MV-4-11 (cell line): ENCODE measurements at places on chromosomes 7 and 10.

GRCh38 chr7:137818036-137818435, 28.7 kb downstream of the DGKI start:
- DNase-seq = no peak

DNA sequence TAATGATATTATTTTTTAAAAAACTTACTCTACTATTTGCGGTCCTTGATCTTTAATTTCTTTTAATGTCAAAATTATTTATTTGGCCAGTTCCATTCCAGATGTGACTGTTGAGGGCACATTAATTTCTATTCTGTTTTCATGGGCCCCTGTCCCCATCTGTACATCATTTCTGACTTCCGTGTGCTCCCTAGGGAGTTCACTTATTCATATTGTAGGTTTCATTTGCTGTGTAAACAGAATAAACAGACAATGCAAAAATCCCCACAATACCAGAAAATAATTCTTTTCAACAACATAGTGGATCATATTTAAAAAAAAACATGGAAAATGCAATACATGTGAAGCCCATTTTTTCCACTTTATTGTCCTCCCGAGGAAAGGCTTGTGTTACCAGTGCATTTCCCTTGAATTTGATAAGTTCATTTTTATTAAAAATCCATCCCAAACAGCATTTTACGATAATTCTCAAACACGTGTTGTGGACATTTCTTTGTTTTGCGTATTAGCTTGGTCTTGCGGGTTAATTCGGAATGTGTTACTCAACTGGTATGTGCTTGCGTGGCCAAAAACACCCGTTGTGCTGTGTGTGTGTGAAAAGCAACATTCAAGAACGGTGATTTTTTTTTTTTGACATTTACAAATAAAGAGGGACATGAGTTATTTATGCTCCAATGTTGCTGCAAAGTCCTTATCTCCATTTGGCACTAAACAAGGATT, 138.4 kb downstream of the MGMT start:
- no peak for DNase-seq

GRCh38 chr7:24349339-24349738, 65.3 kb downstream of the NPY start:
- no peak for DNase-seq

DNA sequence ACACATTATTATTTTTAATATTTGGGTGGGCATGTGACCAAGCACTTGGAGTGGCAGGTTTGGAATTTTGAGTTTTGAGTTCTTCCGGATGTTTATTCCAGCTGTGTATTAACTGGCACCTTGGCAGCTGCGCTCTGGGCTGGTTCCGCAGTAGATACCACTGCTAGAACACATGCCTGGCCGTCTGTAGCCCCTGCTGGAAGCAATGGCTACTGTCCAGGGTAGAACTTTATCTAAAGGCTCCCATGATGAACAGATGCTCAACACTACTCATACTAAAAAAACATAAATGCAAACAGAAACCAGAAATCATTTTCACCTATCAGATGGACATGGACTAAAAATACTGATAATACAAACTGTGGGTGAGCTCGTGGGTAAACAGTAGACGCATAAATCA, 19.4 kb upstream of the SH3PXD2A start:
- DNase-seq = no peak

GRCh38 chr7:79361214-79361613, 92.3 kb downstream of the MAGI2 start:
- no peak for DNase-seq

GRCh38 chr10:17814973-17815372, 5.8 kb downstream of the MRC1 start:
- DNase-seq = no peak

GRCh38 chr10:133309720-133310398, 1.1 kb downstream of the ZNF511 start:
- no peak for DNase-seq

GRCh38 chr10:62817121-62817765, 1.1 kb upstream of the EGR2 start:
- no peak for DNase-seq

DNA sequence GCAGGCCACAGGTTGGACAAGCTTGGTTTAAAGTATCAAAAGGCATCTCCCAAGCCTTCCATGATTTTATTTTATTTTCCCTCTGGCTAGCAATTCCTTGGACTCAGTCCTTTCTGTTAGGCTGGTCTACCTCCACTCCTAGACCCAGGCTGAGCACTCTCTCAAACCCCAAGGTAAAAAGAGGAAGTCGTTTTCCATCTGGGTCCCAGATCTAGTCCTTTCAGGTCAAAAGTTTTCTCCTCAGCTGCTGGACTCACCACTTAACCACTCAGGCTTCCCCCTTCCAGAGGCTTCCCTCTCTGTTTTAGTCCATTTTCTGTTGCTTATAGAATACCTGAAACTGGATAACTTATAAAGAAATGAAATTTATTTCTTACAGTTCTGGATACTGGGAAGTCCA, 252.3 kb upstream of the MKLN1 start:
- peak; percentile 56 for DNase-seq

- DNase-seq = no peak
These were observed 116.6 kb upstream of the LANCL2 start for GRCh38 chr7:55248526-55248925.

- no peak for DNase-seq
These were observed 1.4 kb upstream of the DHTKD1 start for GRCh38 chr10:12067336-12067735.

DNA sequence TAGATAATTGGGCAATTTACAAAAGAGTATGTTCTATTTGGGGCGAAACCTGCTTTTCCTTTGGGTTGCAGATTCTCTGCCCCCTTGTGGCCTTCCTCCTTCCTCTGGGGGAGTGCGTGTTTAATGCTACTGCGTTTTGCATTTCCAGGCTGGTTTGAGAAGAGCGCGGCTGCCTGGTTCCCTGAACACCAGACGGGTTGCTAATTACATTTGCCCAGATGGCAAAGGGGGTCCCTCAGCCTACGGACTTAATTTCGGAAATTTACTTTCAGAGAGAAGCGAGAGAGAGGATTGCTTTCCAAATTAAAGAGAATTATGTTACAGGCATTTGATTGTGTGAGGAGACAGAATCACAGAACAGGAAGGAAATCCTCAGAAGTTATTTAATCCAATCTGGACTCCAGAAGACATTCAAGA, 91.9 kb upstream of the JAZF1 start:
- peak; percentile 16 for DNase-seq

DNA sequence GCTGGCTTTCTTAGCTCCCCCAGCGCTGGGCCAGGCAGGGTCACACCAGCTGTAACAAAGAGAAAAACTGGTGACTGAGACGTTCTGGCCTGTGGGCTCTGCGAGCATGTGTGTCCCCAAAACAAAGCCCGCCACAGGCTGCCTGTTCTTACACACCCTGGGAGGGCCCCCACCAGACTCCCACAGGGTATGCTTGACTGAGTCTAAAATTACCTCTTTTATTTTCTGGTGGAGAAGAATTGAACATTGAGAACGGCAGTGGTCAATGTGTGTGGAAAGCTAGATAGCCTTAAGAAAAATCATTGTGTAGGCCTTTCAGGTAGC, 808 bp downstream of the C10orf71 start:
- no peak for DNase-seq

DNA sequence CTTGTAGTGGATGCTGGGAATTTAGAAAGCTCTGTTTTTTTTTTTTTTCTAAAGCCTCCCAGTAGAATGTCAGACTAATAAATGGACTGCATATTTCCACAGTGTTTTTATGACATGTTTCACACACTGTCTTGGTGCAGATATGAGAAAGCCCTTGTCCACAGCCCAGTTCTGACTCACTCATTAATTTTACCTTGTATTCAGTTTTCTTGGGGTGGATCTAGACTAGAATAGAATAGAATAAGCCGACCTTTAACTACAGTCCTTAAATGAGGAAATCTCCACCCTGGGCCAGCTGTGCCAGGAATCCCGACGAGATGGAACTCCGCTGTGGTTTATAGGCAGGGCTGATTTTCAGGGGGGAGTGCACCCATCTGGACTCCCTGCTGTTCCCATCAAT, 274.7 kb downstream of the NRG3 start:
- no peak for DNase-seq

DNA sequence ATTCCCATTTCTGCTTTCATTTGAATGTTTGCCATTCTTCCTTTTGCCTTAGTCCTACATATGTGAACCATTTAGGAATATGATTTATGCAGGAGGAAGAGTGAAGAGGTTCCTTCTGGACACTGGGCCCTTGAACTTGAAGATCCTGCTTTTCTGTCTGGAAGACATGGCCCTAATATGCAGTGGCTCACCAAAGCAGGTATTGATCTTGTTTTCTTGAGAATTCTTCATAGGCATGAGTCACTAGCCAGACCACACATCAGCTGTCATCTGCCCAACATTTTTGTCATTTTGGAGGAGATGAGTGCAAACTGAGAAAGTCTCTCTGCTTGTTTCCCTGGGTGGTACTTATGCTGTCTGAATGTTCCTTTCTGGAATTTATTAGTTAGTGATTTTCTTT, 382.6 kb downstream of the LRMDA start:
- DNase-seq = no peak

- no peak for DNase-seq
These were observed 121.3 kb upstream of the BTBD16 start for GRCh38 chr10:122149561-122150505.

DNA sequence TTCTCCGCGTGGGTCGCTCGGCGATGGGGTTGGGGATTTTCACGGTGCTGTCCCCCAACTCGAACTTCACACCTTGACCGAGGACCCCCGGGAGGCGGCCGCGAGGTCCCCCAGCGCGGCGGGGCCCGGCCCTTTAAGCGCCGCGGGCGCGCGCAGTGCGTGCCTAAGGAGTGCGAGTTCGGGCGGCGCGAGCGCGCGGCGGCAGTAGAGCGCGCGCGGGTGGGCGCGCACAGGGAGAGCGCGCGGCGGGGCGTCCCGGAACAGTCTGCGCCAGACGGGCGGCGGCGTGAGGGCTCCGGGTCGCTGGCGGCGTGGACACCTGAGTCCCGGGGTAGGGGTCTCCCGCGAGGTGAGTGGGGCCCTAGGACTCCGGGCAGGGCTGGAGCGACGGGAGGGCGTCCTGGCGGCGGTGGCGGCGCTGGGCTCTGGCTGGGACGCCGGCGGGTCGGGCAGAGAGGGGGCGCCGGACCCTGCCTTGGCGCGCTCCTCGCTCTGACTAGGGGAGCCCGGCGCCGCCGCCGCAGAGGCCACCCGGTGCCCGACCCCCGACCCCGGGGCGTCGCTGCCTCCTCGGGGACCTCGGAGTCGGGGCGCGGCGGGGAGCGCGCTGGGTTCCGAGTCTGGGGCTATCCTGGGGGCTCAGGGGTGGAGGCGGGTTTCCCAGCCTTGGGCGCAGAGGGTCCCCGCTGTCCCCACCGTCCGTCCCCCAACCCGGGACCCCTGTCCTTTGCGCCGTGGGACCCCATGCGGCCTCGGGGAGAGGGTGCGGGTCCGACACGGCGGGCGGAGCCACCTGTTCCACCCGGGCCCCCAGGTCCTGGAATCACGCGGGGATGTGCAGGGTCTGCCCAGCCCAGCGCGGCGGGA, at the start of gene PROSER2:
PROSER2 (plus strand) TSS at position 235 of the 867 bp plus-strand sequence. CDS start 28,722 bp downstream, outside the sequence.
- DNase-seq = peak; percentile 55

DNA sequence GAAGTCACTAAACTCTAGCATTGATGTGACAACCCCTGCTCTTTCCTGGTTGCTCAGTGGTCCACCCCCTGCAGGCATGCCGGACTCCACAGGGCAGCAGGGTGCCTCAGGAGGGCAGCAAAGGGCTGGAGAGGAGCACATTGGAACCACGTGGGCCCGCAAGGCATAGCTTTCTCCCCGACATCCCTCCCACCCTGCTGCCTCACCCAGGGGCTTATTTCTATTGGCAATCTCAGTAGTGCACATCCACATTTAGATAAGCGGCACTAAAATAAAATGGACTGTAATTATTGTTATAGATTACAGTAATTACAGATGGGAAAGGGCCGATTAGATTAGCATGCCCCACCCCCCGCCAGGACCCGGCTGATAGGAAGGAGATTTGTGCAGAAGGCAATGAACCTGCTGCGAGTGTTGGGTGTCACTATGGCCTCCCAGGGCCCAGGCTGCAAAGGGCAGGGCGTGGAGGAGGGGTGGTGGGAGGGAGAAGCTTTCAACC, 580.1 kb downstream of the GRID1 start:
- DNase-seq = no peak

DNA sequence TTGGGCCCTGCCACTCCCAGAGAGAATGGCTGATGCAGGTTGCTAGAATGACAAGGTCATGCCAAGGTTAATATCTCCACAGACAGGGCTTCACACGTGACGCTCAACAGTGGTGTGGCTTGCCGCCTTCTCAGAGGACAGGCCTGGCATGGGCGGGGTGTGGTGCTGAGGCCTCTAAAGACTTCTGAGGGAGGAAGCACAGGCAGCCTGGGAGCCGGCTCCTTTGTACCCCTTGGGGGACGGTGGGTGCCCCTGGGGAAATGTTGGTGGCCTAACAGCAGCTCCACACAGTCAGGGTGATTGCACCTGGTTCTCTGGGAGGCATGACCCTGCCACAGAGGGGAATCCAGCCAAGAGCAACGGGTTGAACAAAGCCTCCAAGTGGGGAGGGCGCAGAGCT, 115.1 kb downstream of the PKD1L1 start:
- DNase-seq = no peak

DNA sequence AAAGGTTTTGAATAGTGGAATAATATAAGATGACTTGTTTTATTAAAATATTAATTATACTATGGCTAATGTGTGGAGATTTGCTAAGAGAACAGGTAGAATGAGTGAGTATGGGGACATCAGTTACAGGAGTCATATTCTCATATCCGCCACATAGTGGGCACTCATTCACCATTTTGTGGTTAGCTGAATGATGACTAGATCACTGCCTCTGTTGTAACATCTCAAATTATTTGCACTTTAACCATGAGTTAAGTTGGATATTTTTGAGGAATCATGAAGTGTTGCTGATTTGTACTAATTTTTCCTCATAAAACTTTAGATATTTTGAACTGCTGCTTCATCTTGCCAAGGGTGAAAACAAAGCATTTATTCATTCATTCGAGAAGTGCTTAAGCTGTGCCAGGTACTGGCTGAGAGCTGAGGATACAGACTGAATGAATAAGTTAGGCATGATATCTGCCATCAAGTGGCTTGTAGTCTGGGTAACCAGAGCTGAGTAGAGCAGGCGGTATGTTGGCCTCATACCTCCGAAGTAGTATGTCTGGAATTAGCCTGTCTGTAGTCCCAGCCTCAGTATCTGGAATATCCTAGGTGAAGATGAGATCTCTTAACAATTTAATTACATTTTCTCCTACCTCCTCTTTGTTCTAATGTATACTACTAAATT, 100.5 kb downstream of the ZEB1 start:
- DNase-seq = no peak

- DNase-seq = no peak
These were observed 635.0 kb downstream of the REEP3 start for GRCh38 chr10:64156166-64156565.

GRCh38 chr7:123749537-123749857, 694 bp upstream of the WASL start:
- DNase-seq = peak; percentile 69

- no peak for DNase-seq
These were observed 1.0 kb downstream of the TWIST1 start for GRCh38 chr7:19116121-19117090.

GRCh38 chr7:77434570-77435275, 18.6 kb upstream of the GSAP start:
- DNase-seq = no peak

- DNase-seq = no peak
These were observed 203.9 kb downstream of the DNAJB6 start for GRCh38 chr7:157540606-157541294.

GRCh38 chr7:264541-265191, 25.3 kb upstream of the FOXL3 start:
- no peak for DNase-seq

GRCh38 chr10:71603150-71603549, 116.4 kb downstream of the C10orf105 start:
- DNase-seq = no peak

- DNase-seq = no peak
These were observed 364.7 kb downstream of the RPS24 start for GRCh38 chr10:78398382-78398781.

GRCh38 chr7:96284835-96285234, 37.1 kb downstream of the SLC25A13 start:
- no peak for DNase-seq
